ENCODE measurements at places on chromosomes 1 and 21.

DNA sequence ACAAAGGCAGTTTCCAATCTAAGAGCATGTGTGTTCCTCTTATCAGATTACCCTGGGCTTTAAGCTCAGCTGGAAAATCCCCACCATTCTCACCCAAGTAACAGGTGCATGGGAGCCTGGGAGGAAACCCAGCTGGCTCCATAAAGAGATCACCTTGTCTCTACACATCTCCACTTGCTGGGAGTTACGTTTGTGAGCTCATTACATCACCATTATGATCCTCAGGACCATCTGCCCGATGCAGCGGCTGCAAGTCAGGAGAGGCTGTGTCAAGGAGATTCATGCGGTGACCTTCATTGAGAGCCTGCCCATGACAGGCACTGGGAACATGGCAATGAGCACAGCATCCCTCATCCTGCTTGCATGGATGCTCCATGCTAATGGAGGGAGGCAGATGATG, 618.0 kb downstream of the NPHP4 start:
- DNase-seq: no peak

DNA sequence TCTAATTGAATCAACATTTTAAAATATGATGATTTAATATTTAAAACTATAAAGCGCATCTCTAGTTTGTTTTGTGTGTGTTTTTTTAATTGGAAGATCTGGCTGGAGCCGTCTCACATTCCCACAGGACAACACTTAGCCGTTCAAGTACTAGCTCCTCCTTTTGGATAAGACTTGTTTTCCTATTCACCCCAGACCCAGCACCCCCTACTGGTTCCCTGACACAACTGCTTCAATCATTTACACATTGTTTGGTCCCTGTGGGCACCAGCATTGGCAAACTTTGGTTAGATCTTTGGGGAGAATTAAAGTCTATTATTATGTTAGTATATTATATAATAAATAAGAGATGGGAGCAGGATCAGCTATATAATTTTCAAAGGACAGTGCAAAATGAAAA, 34.5 kb downstream of the TYW3 start:
- no peak for DNase-seq

DNA sequence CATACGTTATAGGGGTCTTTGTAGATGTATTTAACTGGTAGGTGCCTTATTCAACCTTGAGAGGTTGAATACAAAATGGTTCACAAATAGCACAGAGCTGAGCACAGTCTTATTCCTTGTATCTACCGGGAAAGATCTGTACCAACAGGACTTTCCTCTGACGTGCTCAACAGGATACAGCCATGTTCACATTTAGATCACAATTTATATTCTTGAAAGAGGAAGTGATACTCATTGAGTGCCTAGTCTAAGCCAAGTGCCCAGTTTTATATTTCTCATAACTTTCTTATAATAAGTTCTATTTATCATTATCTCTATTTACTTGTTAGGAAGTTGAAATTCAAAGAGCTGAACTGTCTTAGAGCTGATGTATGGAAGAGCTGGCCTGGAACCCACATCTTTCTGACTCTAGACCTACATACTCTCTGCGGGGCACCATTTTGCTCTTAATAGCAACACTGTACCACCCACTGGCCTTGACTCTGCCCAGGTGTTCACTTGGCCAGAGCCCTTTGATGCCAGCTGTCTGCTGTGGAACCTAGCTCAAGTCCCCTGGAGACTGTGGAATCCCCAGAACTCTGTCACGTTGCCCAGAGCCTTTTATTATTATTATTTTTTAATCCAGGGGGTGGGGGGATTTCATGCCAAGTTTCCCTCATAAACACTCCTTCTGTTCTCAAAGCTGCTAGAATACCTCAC, 156.2 kb downstream of the TPR start:
- no peak for DNase-seq

- DNase-seq: no peak
Observed at GRCh38 chr1:200401708-200402107, 8.1 kb downstream of the ZNF281 start.

DNA sequence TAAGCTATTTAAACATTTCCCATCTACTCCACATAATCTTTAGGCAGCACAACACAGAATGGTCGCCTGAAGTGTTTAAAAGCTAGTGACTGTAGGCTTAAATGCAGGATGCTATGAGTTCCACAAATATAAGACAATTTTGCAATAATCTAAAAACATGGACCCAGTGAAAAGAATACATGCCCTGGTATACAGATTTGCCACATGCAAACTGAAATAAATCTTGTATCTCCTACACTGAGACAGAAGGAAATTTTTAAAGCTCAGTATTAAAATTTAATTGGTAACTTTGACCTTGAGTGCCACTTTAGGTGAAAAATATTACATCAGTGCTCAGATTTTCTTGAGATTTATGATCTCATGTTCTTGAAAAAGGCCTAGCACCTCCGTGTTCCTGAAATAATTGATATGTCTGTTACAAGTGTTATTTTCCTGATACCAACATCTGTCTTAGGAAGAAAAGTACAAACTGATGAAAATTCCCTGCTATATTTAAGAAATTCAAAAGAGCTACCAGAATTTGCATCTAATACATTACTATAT, 285.5 kb downstream of the VAV3 start:
- DNase-seq: no peak

DNA sequence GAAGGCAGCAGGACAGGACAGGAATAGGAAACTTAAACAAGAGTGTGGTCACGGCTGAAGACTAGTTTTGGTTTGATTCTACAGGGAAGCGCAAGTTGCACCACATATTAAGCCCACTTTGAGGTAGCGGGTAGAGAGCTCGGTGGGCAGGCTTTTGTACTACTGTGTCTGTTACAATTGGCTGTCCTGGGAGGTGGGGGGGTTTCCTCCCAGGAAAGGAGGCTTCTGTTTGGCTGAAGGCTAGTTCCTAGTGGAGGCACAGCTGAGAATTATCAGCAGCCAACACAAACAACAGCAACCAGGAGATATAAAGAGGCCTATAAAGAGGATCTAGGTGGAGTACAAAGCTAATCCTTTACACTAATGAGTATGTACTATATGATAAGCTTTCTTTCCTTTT, 62.7 kb downstream of the ZNF648 start:
- no peak for DNase-seq

- DNase-seq: no peak
Observed at GRCh38 chr1:156196445-156196844, 2.5 kb downstream of the SLC25A44 start.

DNA sequence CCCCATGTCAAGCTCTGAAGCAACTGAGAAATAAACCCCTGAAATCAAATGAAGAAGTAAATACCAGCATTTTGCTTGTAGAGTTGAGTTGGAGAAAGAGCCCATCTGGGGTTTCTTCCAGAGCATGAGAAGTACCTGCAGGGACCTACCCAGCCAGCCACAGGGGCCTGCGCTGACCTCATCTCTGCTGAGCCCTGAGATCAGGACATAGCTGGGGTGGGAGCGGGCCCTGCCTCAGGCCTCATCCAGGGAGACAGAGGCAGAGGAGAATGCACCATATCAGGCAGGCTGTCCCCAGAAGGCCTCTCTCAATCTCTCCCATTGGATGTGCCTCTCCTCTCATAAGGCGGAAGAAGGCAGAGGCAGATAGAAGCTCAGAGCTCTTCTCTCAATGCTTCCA, 27.6 kb downstream of the RUNX1 start:
- DNase-seq: no peak

DNA sequence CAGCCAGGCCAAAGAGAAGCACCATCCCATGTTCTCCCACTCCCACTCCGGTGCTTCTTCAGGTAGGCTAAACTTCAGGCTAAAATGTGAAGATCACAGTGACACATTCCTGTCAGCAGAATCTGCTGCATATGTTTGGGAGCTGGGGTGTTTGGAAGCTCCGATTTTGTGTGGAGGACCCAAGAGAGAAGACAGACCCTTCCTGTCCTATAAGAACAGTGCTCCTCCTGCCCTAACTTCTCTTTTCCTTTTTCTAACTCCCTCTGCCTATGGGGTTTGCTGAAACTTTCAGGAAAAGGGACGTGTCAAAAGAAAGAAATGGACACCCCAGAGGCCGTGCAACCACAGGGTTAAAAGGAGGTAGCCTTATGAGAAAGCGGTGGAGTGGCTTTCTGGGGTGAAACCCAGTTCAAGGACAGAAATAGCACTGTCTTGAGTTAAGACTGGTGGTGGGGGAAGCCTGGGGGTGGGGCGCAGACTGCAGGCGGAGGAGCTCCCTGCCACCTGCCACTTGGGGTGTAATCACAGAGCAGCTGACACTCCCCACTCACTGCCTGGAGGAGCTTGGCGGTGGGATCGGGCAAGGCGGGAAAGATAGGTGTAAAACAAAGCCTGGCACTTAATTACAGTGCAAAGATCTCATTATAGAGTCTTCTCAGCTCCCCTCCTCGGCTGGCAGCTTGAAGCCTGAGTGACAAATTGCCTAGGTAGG, 645 bp upstream of the TLR5 start:
- DNase-seq: peak; percentile 78

- DNase-seq: no peak
Observed at GRCh38 chr1:203085528-203086406, at the start of gene MYOG. Gene MYOG (minus strand): TSS chr1:203086012. CDS start chr1:203085961, 51 bp downstream.

DNA sequence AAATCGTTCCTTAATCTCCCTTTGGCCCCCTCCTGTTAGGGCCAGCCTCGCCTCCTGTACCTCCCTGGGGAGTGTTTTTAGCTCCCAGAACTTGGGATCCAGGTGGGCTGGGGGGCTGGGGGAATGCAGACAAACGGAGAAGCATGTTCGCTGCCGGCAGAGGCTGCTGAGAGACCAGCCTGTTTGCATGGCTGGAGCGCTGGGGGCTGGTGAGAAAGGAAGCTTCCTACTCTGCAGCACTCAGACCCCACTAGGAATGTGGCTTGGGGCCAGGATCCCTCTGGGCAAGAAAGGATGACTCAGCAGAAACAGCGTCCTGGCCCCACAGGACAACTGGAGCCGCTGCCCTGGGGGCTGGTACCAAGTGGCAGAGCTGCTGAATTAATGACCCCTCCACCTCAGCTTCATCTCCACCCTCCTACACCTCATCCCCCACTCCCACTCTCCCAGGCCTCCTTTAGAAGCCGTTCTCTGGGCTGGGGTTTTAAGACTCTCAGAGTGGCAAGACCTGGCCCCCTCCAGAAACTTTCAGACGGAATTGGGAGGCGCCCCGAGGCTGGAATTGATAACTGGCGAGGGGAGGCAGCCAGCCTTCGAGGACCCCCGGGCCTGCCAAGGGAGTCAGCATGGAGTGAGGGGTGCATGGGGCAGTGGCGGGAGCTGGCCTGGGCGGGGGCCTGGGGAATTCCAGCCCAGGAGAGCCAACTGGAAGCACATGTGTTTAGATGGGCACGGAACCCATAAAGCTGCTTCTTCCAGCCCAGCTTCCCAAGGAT, 28.5 kb upstream of the EPS8L3 start:
- peak; percentile 75 for DNase-seq

GRCh38 chr1:66968574-66968973, 43.8 kb downstream of the MIER1 start:
- DNase-seq: no peak

DNA sequence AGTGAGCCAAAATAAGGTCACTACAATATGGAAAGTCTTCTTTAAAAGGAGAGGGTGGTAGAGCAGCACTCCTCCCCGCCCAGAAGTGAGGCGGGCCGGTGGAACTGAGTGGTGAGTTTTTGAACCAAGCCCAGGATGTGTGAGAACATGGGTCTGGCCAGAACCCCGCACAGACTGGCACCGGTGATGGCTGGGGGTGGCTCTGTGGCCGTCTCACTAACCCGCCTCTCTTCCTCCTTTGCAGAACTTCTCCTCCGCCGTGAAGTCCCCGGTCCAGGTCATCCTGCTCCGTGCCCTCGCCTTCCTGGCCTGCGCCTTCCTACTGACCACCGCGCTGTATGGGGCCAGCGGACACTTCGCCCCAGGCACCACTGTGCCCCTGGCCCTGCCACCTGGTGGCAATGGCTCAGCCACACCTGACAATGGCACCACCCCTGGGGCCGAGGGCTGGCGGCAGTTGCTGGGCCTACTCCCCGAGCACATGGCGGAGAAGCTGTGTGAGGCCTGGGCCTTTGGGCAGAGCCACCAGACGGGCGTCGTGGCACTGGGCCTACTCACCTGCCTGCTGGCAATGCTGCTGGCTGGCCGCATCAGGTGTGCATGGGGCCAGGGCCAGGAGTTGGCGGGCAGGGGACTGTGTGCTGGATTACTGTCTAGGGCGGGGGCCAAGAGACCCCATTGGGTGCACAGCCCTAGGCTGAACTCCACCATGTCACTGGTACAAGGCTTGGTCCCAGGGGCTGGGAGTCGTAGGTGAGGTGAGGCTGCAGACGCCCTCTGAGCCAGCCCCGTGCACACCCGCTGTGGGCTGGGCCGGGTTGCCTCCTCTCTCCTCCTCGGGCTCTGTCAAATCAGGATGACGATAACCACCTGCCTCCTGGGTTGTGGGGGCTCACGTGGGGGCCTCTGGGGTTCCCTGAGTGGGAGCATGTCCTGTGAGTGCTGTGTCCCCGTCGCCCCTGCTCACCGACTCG, 12.4 kb downstream of the TMEM201 start:
- no peak for DNase-seq

All from lower lobe of right lung (tissue), 2 donors.